ENCODE measurements at places on chromosomes 12 and 14.

GRCh38 chr14:21244544-21244943, 24.7 kb downstream of the HNRNPC start:
- DNase-seq = no peak

GRCh38 chr14:89575386-89576061, 158.5 kb upstream of the FOXN3 start:
- DNase-seq = no peak

DNA sequence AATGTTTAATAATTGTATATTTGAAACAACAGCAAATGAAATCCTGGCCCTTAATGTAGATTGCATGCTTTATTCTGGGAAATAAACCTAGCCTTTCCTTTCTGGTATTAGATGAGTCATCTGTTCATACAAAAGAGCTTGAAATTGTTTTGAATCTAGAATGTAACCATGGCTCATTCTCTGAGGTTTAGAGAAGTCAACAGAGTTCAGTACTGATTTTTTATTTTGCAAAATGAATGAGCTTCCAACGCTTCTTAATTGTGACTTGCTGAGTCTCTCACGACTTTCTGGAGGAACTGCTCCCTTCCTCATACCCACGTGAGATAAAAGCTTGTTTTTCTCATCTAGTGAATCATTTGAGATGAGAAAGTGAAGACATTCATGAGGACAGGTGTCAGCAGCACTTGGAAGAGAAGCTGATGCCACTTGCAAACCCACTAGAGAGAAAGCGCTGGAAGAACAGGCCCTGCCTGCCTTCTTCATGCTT, 509.6 kb downstream of the VRK1 start:
- no peak for DNase-seq

DNA sequence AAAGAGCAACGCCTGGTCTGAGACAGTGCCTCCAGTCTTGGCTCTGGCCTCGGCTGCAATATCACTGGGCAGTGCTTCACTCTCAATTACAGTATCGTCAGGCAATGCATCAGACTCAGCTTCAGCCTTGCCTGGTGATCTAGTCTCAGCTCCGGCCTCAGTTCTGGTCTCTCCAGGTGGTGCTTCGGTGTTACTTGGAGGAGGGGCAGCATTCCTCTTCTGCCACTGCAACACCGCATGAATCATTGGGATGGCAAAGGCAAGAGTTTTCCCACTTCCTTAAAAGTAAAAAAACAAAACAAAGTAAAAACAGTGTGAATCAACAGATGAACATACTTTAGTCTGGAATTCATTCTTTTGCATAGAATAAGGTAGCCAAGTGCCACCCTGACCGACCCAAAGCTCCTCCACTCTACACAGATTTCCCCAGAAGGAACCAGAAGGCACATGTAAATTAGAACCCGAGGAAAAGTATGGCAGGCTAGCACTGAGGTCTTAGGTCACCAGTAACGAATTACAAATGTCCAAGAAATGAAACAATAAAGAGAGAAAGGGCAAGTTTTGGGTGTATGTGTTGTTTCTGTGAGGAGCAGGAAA, 18.6 kb downstream of the DDX24 start:
- DNase-seq = no peak

- no peak for DNase-seq
These were observed 43.3 kb upstream of the ISM2 start for GRCh38 chr14:77541905-77542304.

DNA sequence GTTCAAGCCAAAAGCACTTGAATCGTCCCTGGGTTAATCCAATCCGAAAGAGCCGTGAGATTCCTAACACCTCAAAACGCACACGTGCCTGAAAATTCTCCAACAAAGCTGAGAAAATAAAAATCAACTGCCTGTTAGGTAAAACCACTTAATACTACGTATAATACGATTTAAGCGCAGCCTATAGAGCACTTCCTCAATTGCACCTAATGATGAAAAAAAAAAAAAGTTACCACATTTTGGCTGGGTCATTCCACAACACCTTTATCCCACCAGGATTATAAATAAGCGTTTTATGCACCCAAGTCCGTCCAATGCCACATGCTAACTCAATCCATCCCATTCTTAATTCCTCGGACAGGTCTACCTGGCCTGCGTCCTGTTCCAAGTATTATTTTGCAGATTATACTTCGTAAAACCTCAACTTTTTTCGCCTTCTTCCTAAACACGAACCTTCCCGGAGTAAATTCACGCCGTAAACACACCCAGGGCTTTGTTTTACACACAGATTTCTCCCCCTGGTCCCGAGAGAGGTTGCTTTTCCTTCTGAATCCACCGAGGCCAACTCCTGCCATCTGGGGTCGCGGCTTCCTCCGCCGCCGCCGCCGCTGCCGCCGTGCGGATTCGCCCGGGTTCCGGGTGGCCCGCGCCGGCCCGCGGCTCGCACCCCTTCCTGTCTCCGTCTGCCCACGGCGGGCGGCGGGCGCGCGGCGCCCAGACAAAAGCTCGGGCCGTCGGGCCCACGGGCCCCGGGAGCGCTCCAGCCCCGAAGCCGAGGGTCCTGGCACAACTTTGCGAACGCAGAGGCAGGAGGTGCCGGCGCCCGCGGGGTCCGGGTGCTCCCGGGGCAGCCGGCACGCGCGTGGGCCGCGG, 66.2 kb downstream of the RNF34 start:
- DNase-seq = no peak

DNA sequence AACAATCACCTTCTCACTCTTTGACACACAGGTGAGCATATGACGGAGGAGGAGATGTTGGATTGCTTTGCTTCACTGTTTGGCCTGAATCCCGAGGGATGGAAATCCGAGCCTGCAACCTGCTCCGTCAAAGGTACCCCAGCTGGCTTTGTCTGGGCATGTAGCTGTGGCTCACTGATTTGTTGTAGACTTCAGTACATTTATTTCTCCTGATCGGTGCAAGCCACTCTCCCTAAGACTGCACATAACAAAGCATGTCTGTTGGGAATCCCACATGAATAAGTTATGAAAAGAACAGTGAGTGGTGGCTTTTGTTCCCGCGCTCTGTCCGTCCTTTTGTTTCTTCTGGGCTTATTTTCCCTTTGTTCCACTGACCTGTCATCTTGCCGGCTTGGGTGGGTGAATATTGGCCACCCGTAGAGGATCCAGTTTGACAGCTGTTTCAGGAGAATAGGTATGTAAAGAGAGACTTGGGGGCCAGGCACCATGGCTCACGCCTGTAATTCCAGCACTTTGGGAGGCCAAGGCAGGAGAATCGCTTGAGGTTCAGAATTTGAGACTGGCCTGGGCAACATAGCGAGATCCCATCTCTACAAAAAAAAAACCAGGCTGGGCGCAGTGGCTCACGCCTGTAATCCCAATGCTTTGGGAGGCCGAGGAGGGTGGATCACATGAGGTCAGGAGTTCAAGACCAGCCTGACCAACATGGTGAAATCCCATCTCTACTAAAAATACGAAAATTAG, 20.0 kb upstream of the BCL7A start:
- no peak for DNase-seq

- DNase-seq = no peak
These were observed 11.0 kb upstream of the PPP4R3A start for GRCh38 chr14:91521061-91521640.

DNA sequence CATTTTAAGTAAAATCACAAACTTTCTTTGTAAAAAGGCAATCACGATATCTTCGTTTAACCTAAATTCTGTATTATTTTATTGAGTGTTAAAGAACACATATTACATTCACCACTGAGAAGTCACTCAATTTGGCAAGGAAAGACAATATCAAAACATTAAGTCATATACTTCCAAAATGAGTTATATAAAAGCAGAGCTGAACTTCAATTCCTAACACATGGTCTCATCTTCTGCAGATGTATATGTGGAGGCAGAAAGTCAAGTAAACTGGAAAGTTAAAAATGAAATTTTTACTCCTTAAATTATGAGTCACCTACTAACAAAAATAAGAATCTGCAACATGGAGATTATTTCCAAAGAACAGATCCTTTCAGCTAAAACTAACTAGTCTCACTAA, 28.7 kb downstream of the BMAL2 start:
- peak; percentile 36 for DNase-seq

DNA sequence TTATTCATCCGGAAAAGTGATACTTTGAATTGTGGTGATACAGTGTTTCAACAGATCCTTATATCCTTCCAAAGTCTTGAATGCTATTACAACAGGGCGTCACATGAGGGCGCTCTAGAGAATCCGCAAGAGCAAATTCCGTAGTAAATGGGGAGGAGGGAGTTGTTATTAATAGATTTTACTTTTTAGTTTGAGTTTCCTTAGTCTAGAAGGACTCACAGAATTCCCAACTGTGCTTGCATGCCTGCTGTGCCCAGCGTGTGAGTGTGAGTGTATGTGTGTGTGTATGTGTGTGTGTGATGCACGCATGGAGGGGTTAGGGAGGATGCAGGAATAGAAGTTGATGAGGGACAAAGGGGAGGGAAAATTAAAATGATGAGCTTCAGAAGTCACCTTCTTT, 375.3 kb downstream of the C12orf75 start:
- DNase-seq = peak; percentile 37

GRCh38 chr12:68189821-68190242, 30.3 kb upstream of the IFNG start:
- no peak for DNase-seq

- DNase-seq = no peak
These were observed 92.8 kb upstream of the PTHLH start for GRCh38 chr12:28065374-28065773.

DNA sequence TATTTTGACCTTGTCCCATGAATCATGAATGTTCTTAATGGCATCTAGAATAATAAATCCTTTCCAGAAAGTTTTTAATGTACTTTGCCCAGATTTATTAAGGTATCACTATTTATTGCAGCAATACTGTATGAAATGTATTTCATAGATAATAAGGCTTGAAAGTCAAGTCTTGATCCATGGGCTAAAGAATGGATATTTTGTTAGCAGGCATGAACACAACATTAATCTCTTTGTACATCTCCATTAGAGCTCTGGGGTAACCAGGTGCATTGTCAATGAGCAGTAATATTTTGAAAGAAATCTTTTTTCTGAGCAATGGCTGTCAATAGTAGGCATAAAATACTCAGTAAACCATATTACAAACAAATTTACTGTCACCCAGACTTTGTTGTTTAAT, 141.6 kb upstream of the RPL10L start:
- no peak for DNase-seq

DNA sequence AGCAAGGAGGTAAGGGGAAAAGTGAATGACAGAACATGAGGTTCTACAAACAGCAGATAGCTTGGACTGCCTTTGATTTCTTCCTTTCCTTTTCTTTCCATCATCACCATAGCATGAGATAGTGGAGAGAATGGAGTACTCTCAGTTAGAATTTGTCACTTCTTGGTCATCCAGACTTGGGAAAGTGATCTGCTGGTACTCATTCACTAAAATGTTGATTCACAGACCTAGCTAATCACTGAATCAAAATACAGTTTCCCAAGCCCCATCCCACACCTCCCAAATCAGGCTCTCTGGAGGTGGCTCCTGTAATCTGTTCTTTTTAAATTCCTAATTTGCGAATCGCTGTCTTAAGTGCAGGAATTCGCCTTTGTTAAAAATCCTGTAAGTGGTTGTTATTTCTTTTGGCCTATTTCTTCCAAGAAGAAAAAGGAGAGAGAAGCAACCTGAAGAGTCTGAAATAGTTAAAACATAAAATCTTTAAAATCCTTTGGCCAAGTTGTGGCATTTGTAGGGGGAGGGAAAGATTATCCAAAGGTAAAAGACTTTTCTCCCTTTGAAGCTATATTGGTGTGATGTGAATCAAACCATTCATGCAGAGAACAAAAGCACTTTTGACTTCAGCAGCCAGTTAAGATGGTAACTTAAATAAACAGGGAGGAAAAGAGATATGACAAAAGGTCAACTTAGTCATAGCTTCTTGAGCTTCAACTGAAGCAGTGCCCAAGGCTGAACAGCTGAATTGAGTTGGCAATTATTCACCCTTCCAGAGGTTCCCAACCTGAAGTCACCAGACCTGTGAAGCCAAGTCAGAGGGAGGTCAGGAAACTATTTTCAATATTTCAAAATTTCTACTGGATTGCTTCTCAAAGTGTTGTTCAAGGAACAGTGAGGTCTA, 255.1 kb upstream of the KRR1 start:
- DNase-seq = no peak

GRCh38 chr12:15629108-15629507, 160.1 kb downstream of the EPS8 start:
- DNase-seq = peak; percentile 81

- DNase-seq = no peak
These were observed 1.3 kb upstream of the OAS3 start for GRCh38 chr12:112936927-112937326.

DNA sequence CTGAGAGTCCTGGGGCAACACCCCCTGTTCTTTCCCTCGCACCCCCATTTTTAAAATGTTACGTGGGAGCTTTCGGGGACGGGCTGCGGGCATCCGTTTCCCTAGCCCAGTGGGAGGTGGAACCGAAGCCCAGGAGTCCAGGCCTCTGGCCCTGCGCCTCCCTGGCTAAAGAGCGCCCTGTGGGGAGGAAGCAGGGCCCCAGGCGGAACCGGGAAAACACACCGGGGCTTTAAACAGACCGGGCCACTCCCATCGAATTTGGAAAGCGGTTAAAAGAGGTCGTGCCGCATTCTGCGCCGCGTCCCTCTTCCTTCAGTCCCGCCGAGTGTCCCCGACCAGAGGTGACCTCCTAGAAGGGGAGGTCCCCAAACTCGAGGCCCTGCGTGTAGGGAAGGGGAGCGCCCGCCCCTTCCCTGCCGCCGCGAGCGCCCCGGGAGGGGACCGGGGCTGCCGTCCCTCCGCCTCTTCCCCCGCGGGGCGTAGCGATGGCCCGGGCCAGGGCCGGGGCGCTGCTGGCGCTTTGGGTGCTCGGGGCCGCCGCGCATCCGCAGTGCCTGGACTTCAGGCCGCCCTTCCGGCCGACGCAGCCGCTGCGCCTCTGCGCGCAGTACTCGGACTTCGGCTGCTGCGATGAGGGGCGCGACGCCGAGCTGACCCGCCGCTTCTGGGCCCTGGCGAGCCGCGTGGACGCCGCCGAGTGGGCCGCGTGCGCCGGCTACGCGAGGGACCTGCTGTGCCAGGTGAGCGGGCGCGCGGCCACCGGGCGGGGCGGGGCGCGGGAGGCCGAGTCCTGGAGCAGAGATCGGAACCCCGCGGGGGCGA, at the start of gene HHIPL1:
Gene HHIPL1 (plus strand): TSS at position 407 of the 822 bp plus-strand sequence. CDS start 79 bp downstream, at position 486.
- no peak for DNase-seq

GRCh38 chr14:92626041-92626440, 112.5 kb downstream of the RIN3 start:
- no peak for DNase-seq

GRCh38 chr14:102486513-102487203, 22.9 kb downstream of the ANKRD9 start:
- no peak for DNase-seq

- DNase-seq = no peak
These were observed 124.6 kb downstream of the PRKD1 start for GRCh38 chr14:29803045-29803444.

- no peak for DNase-seq
These were observed 83.4 kb downstream of the NAV3 start for GRCh38 chr12:77914081-77914488.

DNA sequence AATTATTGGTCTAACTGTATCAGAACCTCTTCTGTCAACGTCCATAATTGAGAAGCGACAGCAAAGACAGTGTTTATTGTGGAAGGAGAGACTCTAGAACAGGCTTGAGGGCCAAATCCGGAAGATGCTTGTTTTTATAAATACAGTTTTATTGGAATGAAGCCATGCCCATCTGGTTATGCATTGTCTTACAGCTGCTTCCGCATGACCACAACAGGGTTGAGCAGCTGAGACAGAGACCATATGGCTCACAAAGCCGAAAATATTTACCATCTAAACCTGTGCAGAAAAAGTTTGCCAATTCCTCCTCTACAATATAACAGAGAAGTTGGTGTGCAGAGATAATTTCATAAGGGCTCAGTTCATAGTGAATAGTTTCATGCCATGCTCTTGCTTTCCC, 24.5 kb downstream of the PRKAB1 start:
- DNase-seq = no peak
